Nucleus accumbens (tissue), 56 donors: ENCODE measurements at places on chromosomes 6 and 20.

- DNase-seq: no peak
Observed at GRCh38 chr6:109242029-109242428, 140.2 kb downstream of the CD164 start.

DNA sequence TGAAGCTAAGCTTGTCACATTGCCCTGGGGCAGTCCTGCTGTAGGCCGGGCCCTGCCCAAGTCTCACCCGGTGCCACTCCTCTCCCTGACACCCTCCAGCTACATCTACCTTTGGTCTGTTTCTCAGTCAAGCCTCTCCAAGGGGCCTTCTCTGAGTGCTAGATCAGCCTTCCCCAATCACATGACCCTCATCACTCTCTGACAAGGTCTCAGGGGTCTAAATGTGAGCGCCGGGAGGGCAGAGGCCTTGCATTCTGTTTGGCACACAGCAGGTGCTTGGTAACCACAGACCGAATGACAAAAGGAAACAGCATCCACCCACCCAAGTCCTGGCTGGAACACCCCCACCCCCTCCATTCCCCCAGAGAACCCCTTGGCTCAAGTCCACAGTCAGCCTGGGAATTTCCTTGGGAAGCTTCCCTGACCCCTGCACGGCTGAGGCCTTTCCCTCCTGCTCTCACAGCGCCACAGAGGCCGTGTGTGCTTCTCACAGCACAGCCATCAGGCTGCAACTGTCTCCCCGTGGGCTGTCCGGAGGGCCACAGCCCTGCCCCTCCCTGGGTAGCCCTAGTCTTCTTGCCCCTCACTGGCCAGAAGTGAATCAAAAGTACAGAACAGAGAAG, 32.9 kb downstream of the PKIG start:
- no peak for DNase-seq

DNA sequence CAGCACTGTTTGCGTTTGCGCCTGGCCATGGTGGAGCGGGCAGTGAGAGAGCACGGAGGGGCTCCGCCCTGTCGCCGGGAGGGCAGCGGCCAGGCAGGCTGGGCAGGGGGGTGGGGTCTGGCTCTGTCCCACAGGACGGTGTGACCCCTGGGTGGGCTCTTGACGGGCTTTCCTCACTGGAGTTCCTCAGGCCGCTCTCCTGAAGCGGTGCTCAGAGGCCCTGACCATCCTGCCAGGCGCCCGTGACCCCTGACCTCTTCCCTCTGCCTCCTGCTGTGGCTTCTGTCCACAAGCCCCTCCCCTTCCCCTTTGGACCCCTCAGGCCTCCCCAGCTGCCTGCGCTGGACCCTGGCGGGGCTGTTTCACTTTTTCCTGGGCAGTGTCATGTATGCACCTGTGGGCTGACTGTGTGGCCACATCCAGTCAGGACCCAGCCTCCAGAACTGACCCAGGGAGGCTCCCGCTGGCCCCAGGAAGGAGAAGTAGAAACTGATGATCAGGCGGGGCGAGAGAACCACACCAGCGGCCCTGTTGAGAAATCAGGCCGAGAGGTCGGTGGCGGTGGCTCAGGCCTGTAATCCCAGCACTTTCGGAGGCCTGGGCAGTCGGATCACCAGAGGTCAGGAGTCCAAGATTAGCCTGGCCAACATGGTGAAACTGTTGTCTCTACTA, 1.2 kb downstream of the OGFR start:
- no peak for DNase-seq

DNA sequence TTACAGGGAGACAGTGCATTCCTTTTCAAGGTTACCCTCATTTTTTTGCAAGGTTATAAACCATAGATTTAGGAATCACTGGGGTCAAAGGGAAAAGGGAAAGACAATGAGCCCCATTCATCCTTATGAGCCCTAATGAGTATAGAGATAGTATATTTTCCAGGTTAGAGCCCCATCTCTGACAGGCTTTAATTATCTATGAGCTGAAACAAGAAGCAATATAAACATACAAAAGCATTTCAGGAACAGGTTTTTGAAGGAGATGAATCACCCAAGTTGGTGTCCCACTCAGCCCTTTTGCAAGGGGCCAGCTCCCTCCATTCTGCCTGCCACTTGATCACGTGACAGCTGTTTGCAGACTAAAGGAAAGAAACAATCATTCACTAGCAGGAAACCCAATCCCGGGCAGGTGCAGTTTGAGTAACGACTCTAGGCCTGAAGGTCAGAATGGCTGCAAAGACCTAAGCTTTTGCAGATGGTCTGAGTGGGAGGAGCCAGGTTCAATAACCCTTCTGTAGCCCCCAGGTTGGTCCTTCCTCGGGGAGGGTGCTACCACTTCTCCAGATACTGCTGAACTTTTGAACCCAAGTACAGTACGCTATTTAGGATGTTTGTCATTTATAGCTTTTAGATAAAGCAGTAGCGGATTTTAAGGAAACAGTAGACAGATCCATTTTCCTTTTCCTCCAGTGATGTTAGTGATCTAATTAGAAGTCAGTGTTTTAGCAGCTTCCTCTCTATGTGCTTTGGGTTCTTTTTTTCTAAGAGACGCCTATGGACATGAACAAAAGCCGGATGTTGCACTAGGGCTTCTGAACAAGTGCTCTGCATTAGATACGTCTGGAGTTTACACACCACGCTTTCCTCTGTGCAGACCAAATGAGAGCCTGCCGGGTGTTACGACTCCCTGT, 253.2 kb downstream of the SOX4 start:
- no peak for DNase-seq

DNA sequence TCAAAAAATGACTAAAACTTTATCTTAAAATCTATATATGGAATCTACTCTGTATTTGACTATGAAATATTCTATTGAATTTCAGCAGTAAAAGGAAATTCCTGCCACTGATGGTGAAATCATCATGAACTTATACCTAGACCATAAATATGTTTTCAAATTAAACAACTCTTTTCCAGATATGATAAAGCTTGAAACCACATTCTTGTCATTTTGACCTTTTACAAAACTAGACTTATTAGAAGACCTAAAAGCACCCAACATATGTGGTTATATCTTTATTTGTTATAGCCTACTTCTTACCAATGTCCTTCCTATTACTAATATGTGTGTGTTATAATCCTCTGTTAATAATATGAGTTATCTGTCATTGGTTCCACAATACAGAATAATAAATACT, 35.3 kb downstream of the FRK start:
- no peak for DNase-seq

DNA sequence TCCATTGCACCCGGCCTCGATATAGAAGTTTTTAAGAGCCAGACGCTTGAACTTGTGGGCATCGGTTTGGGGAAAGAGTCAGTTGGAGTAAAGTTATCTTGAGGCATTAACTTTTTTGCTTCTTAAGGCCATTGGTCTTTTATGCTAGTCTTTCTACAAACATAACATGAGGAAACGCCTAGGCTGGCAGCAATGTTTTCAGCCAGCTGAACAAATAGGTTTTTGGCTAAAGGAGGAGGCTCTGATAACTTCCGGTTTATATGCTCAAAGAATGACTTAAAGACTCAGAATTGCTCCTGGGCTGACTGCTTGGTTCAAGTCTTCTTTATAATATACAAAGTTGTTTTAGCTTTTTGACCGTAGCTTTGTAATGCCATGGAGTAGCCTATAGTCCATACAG, 46.2 kb downstream of the HLA-C start:
- DNase-seq: no peak

- DNase-seq: no peak
Observed at GRCh38 chr6:53233309-53233708, 84.7 kb upstream of the GCM1 start.

DNA sequence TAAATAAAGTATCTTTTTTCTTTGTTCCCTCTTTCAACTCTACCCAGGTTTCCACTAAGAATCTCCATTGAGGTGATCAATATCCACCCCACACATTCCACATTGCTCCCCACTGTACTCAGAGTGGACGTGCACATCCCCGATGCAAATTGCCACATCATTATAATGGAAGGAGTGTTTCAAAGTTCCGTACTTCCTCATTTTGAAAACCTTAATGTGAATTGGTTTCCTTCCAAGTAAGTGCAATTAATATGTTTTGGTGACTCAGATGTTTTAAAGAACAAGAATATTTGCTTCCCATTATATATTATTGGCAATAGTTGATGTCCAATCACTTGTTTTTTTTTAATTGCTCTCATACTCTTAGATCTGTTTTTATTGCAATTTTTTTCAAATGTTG, 463.6 kb downstream of the HACE1 start:
- no peak for DNase-seq

GRCh38 chr20:12287575-12287974, 369.9 kb downstream of the BTBD3 start:
- DNase-seq: no peak

DNA sequence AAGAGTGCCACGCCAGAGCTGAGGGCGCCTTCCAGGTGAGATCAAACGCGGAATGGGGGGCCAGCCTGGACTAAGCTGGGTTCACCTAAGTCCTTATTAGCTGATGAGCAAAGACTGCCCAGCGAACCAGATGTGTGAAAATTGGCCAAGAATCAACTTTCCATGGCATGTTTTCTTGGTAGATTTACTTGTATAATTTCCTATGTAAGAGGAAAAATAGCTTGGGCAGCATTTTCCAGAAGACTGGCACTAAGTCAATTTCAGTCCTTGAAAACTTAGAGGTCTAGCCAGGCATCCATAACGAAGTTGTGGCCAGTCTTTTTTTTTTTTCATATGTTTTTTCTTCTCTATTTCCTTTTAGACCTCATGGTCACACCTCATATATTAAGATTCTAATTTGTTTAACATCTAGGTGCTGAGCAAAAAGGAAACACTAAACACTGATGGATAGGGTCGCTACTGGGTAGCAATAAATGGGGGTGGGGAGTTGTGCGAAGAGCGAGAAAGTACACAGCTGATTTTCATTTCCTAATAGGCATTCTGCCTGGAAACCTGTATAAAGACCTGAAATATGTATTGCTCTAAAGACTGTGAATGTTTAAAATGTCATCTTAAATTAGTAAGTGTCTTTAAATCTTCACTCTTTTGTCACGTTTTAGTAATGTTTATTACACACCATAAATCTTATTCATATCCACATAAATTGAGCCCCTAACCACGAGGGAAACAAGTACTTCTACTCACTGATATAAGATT, 188.8 kb downstream of the CD83 start:
- DNase-seq: no peak

DNA sequence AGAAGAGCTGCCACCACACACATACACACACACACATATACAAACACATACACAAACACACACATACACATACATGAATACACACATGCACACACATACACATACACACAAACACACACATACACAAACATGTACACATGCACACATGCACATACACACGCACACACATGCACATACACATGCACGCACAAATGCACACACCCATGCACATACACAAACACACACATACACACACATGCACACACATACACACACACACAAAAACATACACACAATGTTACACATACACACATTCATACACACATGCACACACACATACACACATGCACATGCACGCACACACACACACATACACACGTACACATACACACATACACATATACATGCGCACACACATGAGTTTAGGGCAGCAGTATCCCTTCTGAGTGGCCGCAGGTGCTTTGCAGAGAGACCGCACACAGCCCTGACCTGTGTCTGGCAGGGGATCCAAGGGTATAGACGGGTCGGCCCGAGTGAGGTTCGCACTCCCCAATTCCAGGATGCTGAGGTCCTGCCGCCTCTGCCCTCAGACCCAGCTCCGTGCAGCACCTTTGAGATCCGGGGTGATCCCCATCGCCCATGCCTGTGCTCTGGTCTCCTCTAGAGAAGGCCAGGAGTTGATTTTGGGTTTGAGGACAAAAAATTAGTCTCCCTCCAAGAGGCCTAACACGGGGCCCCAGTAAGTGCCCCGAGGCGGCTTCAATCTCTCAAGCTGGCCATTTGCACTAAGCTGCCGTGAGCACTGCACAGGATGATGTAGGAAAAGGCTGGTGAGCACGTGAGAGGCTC, 56.8 kb downstream of the TMEM242 start:
- DNase-seq: no peak

GRCh38 chr20:63844511-63844991, 13.5 kb upstream of the ZBTB46 start:
- DNase-seq: no peak
